ENCODE measurements at places on chromosomes 12 and 14. TPM values are rescaled to one million over a fixed set of nuclear protein-coding genes. Genes with fewer than 3 reads are reported as not detected.

Gene PNP
- 86.4 TPM for total RNA-seq

DNA sequence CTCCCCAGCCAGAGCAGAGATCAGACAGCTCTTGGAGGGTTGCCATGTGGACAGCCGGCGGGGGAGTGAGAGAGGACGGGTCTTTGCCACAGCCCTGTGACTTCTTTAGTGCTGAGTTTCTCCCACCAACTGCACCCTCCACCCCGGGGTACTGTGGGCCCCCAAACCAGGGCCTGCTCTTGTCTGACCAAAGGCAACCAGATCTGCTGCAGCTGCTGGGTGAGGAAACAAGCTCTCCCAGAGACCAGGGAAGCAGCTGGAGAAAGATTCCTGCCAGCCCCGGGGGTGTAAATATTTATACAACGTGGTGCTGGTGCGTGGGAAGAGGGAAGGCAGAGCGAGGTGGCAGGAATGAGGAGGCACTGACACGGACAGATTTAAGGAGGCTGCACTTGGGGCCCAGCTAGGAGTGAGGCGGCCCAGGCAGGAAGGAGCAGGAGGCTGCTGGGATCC is 14.3 kb upstream of the ZFP36L1 start:
- peak; percentile 73 for DNase-seq

DNA sequence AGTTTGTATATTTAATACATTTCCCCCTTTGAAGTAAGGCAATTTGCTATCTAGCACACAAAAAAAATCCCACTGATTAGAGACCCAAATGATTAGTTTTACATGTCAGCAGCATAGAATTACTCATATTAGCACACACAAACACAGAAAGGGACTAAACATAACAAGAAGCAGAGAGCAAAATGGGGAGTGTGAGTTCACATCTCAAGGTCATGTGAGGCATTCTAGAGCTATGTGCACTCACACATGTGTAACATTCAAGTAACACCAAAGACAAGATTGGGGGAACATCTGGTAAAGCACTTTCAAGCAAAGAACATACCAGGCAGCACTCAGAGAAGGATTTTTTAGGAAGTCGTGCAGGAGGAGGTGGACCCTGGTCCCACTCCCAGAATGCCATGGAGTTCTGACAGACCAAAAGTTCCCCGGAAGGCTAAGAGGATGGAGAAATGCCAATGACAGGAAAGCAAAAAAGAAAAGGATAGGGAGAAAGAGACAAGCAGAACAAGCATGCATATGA is 105.8 kb upstream of the SINHCAF start:
- DNase-seq = no peak

- peak; percentile 27 for DNase-seq
These were observed 40.1 kb upstream of the CISTR start for GRCh38 chr12:53791735-53792326.

DNA sequence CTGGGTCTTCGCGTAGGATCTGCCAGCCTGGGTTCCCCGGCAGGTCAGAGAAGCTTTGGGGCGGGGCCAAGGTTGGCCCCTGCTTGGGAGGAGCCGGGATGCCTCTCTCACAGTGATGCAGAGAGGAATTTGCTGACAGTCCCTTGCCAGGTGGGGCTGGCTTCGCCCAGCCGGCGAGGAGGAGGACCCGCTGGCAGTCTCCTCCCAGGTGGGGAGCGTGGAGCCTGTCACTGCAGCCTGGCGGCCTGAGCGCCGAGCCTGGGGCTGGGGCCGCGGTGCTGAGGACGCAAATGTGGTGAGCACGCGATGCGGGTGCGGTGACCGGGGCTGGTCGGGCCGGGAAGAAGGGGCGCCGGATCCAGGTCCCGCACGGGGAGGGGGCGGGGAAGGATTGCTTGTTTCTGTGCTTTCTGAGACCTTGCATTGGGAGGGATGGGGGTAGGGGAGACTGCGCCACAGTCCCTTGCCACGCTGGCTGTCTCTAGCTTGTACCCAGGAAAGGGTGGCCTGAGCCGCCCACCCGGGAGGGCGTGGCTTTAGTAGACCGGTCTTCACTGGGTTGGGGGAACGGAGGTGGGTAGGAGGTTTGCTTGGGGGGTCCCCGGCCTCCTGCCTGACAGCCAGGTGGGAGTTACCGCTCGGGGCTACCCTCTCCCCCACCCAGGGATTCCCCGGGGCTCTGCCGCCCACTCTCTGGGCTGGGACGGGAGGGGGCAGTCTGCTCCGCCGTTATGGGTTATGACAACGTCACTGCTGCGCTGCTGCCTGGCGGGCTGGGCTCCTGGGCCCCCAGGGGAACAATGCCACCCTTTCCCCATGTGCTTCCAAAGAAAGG is at the start of gene TMEM63C:
TSS of gene TMEM63C (plus strand) at position 196 of the 835 bp plus-strand sequence. CDS start 37,016 bp downstream, outside the sequence.
- peak; percentile 75 for DNase-seq

- no peak for DNase-seq
These were observed 199.9 kb upstream of the RTL1 start for GRCh38 chr14:101103321-101103901.

DNA sequence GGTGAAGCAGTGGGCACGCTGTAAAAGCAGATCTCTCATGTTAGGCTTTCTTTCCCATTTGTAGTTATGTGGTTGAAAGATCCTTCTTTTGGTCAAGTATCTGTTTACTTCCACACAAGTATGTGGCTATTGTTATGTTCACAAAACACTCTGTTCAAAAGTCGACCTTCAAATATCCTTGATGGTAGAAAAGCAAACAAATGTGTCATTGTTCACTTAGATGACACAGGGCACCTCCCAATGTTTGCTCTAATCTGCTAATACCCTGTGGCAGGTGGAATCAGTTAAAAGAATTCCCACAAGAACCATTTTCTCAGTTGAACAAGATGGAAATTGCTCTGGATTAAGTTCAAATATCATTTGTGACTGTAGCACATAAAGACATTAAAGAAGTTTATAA is 43.6 kb upstream of the NAA30 start:
- DNase-seq = no peak

DNA sequence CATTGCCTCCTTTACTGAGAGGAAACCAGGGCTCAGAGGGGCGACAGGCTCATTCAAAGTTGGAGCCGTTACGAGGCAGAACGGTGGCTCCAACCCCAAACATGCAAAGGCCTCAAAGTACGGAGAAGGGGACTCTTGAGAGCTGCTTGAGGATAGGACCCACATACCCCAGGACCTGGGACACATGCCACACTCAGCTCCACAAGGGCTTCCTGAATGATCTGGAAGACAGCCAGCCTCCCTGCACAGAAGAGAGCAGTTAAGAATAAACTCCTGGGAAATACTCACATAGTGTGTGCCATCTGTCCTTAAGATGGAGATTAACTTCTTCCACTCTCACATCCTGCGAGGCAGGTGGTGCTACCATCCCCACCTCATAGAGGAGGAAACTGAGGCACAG is 26.6 kb upstream of the NXPH4 start:
- DNase-seq = peak; percentile 29

GRCh38 chr12:51388069-51388799 is 3.0 kb downstream of the GALNT6 start:
- peak; percentile 71 for DNase-seq

- no peak for DNase-seq
These were observed 489.8 kb upstream of the FLRT2 start for GRCh38 chr14:85040046-85040685.
